ENCODE measurements at places on chromosomes 13 and 19.

- no peak for DNase-seq
Measured at GRCh38 chr19:11534948-11535347, 3.7 kb upstream of the CNN1 start.

- no peak for DNase-seq
Measured at GRCh38 chr13:69283301-69283700, 824.3 kb upstream of the ATXN8OS start.

DNA sequence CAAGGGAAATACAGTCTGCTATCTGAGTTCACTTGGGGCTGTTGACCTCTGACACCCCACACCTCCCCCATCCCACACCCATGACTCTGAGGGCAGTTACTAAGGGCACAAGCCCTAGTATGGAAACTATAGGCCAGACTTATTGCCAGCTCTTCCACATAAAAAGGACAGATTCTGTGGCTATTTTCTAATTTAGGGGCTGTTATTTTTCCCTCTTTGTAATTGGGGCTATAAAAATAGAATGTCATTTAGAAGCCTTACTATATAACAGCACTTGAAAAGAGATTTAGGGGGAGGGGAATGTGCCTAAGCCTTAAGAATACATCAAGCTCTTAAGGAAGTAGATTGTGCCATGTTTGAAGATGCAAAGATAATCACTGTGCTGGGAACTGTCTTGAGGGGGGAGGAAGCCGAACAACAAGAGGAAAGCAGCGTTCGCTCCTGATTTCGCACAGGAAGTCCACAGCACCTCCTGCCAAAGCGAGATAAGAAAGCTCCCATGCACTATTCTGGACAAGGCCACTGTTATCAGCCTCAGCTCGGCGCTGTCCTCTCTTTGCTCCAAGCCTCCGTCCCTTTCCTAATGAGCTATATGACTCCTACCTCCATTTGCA is 86.6 kb downstream of the FLT1 start:
- no peak for DNase-seq

- no peak for DNase-seq
Measured at GRCh38 chr13:110361365-110361911, 54.4 kb downstream of the COL4A2 start.

- DNase-seq: no peak
Measured at GRCh38 chr19:18862976-18863842, 31.4 kb downstream of the UPF1 start.

- DNase-seq: peak; percentile 4
Measured at GRCh38 chr13:80979035-80979641, 638.2 kb upstream of the SPRY2 start.

GRCh38 chr13:113624235-113624587 is 33.8 kb downstream of the ATP4B start:
- no peak for DNase-seq

- DNase-seq: no peak
Measured at GRCh38 chr19:57227502-57227901, 3.3 kb upstream of the AURKC start.

DNA sequence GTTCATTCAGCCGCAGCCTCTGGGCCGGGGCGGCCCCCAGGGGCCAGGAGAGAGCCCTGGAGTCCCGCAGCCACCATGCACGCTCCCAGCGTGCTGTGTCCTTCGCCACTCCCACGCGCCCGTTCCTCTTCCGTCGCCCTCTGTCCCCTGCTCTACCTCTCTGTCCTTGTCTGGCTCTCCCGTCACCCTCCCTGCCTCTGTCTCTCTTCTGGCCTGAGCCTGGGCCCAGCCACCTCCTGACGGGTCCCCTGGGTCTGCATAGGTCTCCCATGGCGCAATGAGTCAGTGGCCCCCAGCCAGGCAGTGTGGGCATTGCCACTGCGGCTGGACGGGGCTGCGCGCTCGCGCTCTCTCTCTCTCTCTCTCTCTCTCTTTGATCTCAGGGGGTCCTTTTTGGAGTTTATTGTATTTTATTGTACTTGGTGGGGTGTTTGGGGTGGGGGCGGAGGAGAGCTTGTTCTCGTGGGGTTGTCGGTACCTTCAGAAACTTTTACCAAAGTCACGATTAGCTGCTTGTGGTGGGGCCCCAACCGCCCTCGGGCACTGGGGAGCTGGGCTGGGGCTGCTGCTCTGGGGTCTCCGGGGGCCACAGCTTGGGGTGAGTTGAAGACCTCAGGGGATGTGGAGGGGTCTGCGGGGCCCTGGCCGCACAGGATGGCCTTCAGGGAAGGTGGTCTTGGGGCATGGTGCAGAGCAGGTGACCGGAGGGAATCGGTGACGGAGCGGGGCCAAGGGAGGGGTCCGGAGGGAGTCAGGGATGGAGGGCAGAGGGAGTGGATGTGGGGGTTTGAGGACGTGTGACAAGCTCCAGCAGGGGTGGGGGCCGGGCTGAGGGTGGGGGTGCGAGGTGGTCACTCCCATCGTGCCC is 1.7 kb upstream of the TGFBR3L start:
- DNase-seq: no peak

DNA sequence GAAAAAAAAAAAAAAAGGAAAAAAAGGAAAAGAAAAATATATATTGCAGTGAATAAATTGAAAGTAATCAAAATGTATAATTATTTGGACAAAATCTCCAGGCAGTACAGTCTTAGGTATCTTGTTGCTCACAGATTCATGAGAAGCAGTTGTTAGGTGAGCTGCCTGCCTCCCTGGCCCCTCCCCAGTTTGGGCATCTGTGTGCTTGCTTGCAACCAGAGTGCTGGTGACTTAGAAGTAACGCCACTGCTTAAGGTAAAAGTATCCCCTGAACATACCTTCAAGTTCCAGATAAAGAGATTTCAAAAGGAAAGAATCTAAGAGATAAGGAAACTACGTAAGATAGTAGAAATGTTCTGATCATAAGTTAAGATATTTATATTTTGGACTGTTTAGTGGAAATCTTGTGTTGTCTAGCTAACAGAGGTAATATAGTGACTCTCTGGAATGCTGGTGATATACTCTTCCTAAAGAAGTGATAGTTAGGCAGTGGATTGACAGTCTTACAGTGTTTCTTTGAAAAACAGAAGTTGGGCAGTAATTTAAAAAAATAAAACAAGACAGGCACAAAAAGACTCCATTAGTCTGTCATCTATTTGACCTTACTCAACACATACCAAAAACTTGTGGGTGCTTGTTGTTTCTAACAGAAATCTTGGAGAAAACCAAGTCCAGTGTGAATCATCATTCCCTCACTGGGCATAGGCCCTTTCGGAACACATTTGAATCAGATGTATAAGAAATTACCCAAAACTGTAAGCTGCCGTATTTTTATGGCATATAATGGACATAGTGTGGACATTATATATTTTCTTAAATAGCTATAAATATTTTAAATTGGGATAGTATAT is 38.3 kb upstream of the KCTD4 start:
- DNase-seq: no peak

DNA sequence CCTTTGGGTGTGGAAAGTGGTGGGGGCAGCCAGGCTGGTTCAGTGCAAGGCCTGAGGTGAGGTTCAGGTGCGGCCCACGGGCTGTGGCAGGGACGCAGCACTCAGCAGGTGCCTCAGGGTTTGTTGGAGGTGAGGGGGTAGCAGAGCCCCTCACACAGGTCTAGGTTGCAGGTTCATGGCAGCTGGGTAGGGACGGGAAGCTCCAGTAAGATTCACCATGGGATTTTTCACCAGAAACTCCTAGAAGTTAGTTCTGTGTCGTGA is 14.0 kb downstream of the MCF2L start:
- DNase-seq: no peak

GRCh38 chr13:58018865-58019264 is 387.3 kb downstream of the PCDH17 start:
- no peak for DNase-seq

DNA sequence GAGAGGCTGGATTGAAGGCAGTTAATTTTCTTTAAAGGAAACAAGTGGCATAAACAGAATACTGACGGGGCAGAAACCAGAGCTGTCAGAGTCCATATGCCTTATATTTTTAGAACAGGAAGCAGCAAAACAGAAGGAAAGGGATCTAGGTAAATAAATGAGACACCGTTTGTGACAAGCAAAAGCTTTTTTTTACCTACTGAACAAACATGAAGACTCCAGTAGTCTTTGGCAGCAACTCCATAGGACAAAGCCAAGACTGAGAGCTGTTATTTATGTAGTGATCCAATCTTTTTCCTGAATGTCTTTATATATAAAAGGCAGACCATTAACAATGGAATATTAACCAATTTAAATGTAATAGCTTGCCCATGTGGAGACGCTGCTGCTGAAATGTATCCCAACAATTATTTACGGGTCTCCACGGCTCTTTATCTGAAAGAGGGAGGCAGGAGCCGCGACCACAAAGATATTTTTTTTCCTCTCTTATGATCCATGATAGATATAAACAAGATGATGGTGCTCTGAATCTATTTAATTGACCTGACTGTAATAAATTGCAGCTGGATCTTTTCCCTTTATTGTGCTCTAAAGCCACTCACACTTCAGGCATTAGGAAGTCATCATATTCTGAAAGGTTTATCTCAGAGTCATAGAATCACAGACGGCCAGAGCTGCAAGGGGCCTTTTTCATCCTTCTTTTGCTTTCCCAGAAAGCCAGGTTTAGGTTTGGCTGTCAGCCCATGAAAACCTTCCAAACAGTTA is 687.8 kb downstream of the EFNB2 start:
- DNase-seq: peak; percentile 2

DNA sequence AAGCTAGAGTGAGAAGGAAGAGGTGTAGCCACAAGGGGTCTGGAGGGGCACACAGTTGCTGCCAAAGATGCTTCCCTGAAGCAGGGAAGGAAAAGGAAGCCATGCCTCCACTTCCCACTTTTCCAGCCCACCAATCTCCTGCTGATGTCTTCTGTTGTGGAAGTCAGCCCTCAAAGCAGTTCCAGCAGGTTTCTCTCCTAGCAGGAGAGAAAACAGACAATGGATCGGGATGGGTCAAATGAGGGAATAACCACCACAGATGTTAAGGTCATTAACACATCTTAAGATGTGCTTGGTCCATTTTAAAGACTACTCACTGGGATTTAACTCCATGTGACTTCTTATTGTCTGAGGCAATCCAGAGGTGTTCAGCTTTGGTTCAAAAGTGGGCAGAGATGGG is 284.1 kb upstream of the SOX21 start:
- no peak for DNase-seq

DNA sequence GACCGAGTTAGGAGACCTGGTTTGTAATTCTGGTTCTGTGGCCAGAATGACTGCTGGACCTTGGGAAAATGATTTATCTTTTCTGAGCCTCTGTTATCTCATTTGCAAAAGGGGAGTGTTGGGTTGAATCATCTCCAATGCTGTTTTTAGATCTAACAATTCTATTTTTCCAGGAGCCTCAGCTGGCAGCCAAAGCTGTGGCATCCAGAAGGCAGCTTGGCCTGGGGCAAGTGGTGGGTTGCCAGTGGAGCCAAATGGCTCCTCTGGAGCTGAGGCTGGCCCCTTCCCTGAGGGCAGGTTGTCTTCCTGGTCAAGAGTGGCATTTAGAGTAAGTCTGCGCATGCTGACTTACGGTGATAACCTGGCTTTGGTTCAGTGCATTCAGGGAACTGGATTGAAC is 21.3 kb downstream of the B3GLCT start:
- no peak for DNase-seq

- peak; percentile 40 for DNase-seq
Measured at GRCh38 chr19:40933025-40933424, 51.0 kb upstream of the CYP2A7 start.

DNA sequence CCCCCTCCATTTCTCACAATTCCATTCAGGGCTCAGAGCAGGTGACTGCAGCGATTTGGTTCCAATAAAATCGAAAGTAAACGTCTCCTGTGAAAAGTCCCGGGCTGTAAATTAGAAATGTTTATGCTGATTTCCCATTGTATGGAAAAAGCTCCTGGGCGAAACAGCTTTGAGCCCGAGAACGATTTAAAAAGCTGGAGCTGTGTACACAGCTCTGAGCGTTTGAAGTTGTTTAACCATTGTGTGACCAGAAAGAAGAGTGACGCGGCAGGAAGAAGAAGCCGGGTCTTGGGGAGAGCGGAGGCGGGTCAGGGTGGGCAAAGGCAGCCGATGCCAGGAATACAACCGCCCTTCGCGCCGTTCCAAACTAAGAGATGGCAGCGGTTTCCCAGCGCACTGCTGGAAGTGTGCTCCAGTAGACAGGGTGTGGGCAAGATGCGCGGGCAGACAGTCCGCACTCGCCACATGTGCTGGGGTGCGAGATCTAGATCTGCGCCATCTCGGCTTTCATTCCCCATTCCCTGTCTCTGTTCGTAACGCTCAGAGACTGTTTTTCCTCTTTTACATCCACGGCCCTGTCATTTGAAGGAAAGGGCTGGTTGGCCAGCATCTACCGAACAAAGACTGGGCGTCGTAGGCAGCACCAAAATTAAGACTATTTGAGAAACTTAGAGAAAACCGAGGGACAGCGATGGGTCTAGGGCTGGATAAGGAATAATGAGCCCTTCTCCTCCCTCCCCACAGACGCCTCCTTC is 960 bp upstream of the GSX1 start:
- no peak for DNase-seq

DNA sequence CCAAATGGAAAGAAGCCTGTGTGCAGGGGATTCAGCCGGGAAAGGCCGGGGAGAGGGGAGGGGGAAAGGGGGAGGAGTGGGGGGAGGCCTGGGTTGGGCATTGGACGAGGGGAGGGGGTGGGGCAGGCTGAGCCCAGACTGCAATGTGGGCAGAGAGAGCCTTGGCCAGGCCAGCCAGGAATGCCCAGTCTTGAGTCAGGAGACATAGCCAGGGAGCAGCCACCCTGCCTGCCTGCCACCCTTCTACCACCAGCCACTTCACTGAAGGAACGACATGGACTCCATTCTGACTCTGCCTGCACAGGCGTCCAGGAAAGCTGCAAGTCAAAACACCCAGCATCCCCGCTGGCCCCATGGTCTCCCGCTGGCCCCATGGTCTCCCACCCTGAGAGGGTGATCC is 498 bp downstream of the PROZ start:
- no peak for DNase-seq

DNA sequence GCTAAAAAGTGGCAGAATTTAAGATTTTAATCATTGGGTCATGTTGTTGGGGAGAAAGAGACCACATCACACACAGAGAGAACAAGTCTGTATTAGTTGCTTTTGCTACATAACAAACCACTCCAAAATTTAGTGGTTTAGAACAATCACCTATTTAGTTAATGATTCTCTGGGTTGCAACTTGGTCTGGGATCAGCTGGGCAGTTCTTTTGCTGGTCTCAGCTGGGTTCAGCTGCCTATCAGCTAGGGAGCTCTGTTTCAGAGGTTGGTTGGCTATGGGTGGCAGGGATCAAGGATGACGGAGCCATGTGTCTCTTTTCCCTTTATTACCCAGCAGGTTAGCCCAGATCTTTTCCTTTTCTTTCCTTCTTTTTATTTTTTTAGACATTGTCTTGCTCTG is 8.9 kb downstream of the PINLYP start:
- DNase-seq: no peak

DNA sequence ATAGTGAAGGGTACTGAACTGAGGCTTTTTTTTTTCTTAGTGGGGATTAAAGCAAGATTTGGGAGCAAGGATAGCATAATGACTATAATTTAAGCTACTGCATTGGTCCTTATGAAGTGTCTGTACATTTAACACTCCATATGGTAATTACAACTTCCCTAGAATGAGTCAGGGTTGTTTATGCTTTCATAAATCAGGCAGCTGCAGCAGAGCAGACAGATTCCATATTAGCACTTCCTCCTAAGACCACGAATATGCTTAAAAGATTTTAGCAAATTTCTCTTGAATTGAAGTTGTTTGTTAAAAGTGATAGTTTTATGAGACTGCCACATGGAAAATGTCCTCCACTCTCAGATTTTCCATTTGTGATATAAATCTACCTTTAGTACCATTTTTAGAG is 401.1 kb upstream of the SPRY2 start:
- DNase-seq: no peak

- DNase-seq: no peak
Measured at GRCh38 chr19:38076337-38076736, 147.7 kb downstream of the DPF1 start.

Measured in Caki2 (cell line).